ENCODE measurements at places on chromosomes 4 and X. TPM values are rescaled to one million over a fixed set of nuclear protein-coding genes. Genes with fewer than 3 reads are reported as not detected.
A peak's percentile ranks its signal among the peaks of the same experiment; 100 is the strongest.

PRR32 gene
- not detected for total RNA-seq

TMPRSS11D gene
- total RNA-seq = not detected

BMPR1B gene
- total RNA-seq = 4.1 TPM

OPRPN gene
- total RNA-seq = not detected

AMBN gene
- not detected for total RNA-seq

PLAC8 gene
- 10.3 TPM for total RNA-seq

SFRP2 gene
- total RNA-seq = 4.1 TPM

TGIF2LX gene
- total RNA-seq = not detected

XAGE1A gene
- total RNA-seq = not detected

PDGFRA gene
- total RNA-seq = 71.0 TPM

CABS1 gene
- total RNA-seq = not detected

TCEAL7 gene
- total RNA-seq = 2.6 TPM

C1QTNF7 gene
- total RNA-seq = 2.2 TPM

DNA sequence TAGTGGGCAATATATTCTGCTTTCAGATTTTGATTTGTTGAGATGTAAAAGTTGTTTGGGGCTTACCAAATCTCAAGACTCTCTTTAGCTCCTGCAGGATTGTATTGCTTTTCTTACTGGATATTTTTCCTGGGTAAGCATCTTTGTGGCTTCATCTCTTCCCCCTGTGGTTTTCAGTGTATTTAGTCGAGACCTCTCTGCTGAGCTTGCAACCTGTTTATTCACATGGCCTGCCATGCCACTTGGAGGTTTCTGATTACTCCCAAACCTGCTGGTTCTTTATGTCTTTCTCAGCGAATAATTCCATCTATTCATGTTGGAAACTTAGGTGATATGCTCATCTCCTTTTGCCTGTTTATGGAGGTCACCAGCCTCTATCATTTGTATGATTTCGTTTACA lies 10.9 kb downstream of the CCNG2 start:
- no peak overlapping the region for H3K4me3 ChIP-seq
- no peak overlapping the region for H3K27ac ChIP-seq
- DNase-seq = no peak
- H3K27me3 ChIP-seq = no peaks in the 10 kb centered on the region
- H3K36me3 ChIP-seq = peaks cover 10% of the 10 kb centered on the region

- no peak overlapping the region for H3K4me3 ChIP-seq
- H3K4me1 ChIP-seq = peaks cover 2% of the 10 kb centered on the region
- H3K27me3 ChIP-seq = no peaks in the 10 kb centered on the region
- H3K27ac ChIP-seq = no peak overlapping the region
- no peaks in the 10 kb centered on the region for H3K36me3 ChIP-seq
Measured at GRCh38 chr4:122728856-122729255, 3.6 kb upstream of the BBS12 start.

DNA sequence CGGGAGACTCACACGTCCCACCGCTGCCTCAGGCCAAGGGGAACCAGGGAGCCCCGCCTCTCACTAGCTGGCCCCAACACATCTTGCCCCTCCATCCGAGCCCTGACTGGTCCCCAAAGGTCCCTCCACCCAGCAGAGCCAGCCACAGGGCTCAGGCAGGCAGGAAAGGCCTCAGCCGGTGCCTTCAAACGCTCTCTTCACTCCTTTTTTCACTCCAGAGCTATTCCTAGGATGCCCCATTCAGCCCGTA lies 1.5 kb upstream of the ARHGAP4 start:
- H3K4me1 ChIP-seq = peaks cover 7% of the 10 kb centered on the region
- peaks cover 2% of the 10 kb centered on the region for H3K36me3 ChIP-seq
- no peak for DNase-seq

DNA sequence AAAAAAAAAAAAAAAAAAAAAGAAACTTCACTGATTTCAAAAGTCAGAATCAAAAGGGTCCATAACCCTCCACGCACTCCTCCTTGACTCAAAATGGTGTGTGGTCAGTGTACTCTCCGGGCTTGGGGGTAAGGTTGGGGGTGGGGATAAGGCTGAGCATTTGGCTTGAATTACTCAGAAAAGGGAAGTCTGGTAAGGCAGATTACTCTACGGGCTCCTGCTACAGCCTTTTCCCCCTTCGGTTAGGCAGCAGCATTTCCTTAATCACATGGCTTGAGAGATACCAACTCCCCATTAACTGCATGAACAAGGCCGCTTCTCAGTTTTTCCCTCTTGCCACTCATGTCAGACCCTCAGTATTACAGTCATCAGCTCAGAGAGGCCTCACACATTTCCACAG lies 135.4 kb upstream of the DUSP21 start:
- H3K4me1 ChIP-seq = no peaks in the 10 kb centered on the region
- H3K4me3 ChIP-seq = no peak overlapping the region

GRCh38 chrX:50448565-50448964 lies 22.1 kb downstream of the DGKK start:
- peaks cover 5% of the 10 kb centered on the region for H3K27me3 ChIP-seq
- no peak for DNase-seq
- H3K4me3 ChIP-seq = no peak overlapping the region
- no peak overlapping the region for H3K27ac ChIP-seq

- no peak for DNase-seq
- H3K4me1 ChIP-seq = no peaks in the 10 kb centered on the region
- H3K4me3 ChIP-seq = no peak overlapping the region
Measured at GRCh38 chrX:106144755-106145639, 23.1 kb upstream of the PWWP3B start.

DNA sequence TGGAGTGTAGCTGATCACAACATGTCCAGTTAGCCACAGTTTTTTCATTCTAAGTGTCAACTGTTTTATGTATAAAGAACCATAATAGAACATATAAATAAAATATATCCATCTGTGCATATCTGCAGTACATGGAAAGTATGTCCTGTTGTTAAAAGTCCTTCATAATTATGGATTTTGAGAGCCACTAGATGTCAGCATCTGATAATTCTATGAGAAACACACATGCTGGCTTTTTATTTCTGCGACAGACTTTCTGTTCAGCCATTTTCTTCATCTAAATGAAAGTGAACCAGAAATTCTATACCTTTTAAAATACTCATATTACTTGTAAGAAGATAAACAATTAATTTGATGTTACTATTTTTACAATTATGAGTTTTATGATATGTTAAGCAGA lies 251.5 kb downstream of the GPM6A start:
- no peaks in the 10 kb centered on the region for H3K4me1 ChIP-seq
- no peak for DNase-seq
- H3K36me3 ChIP-seq = no peaks in the 10 kb centered on the region
- H3K4me3 ChIP-seq = no peak overlapping the region
- H3K27ac ChIP-seq = no peak overlapping the region
- H3K27me3 ChIP-seq = no peaks in the 10 kb centered on the region

GRCh38 chr4:181488926-181489325 lies 754.3 kb upstream of the TENM3 start:
- no peak overlapping the region for H3K4me3 ChIP-seq
- H3K27me3 ChIP-seq = no peaks in the 10 kb centered on the region
- no peaks in the 10 kb centered on the region for H3K36me3 ChIP-seq
- DNase-seq = no peak
- H3K4me1 ChIP-seq = no peaks in the 10 kb centered on the region

DNA sequence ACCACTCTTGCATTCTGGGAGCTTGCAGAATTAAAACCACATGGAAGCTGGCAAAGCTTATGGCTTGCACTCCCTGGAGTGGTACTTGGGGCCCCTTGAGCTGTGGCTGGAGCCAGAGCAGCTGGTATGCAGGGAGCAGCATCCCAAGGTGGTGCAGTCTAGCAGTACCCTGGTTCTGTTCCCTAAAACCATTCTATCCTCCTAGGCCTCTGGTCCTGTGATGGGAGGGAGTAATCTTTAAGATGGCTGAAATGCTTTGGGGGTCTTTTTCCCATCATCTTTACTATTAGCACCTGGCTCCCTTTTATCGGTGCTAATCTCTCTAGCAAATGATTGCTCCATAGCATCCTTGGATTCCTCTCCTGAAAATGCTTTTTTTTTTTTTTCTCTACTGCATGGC lies 56.1 kb downstream of the MAGEB17 start:
- H3K27ac ChIP-seq = no peak overlapping the region
- H3K4me1 ChIP-seq = no peaks in the 10 kb centered on the region
- no peaks in the 10 kb centered on the region for H3K36me3 ChIP-seq
- DNase-seq = no peak
- H3K27me3 ChIP-seq = no peaks in the 10 kb centered on the region

DNA sequence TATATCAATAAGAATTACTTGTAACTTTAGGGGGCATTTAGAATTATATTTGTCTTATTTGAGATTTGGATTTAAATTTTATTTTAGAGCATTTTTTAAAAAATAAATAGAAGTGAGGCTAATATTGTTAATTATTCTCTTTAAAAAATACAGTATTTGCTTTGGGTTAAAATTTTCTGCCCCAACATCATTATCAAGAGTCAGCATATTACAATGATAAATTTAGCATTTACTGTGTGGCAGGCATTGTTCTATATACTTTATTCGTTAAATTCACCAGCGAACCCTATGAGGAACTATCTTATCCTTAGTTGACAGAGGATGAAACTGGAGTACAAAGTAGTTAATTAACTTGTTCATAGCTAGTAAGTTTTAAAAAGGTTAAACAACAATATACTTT lies 34.0 kb downstream of the UBE2K start:
- H3K36me3 ChIP-seq = no peaks in the 10 kb centered on the region
- H3K4me3 ChIP-seq = no peak overlapping the region
- DNase-seq = no peak
- no peaks in the 10 kb centered on the region for H3K4me1 ChIP-seq
- no peaks in the 10 kb centered on the region for H3K27me3 ChIP-seq
- no peak overlapping the region for H3K27ac ChIP-seq

- no peaks in the 10 kb centered on the region for H3K4me1 ChIP-seq
- H3K4me3 ChIP-seq = no peak overlapping the region
- no peak overlapping the region for H3K27ac ChIP-seq
- H3K27me3 ChIP-seq = peaks cover 2% of the 10 kb centered on the region
- DNase-seq = no peak
Measured at GRCh38 chrX:8864161-8864560, 63.0 kb upstream of the FAM9A start.

GRCh38 chr4:113288696-113289095 lies 239.2 kb downstream of the ANK2 start:
- H3K36me3 ChIP-seq = peaks cover 13% of the 10 kb centered on the region
- H3K27ac ChIP-seq = no peak overlapping the region
- H3K4me1 ChIP-seq = peaks cover 5% of the 10 kb centered on the region
- no peak for DNase-seq

GRCh38 chr4:87551361-87551760 lies 22.2 kb upstream of the SPARCL1 start:
- H3K4me3 ChIP-seq = no peak overlapping the region
- no peaks in the 10 kb centered on the region for H3K4me1 ChIP-seq
- H3K27ac ChIP-seq = no peak overlapping the region
- no peaks in the 10 kb centered on the region for H3K27me3 ChIP-seq

- H3K27me3 ChIP-seq = no peaks in the 10 kb centered on the region
- no peaks in the 10 kb centered on the region for H3K36me3 ChIP-seq
- no peak for DNase-seq
- H3K27ac ChIP-seq = no peak overlapping the region
- H3K4me3 ChIP-seq = no peak overlapping the region
Measured at GRCh38 chrX:55801811-55802210, 84.3 kb downstream of the RRAGB start.

DNA sequence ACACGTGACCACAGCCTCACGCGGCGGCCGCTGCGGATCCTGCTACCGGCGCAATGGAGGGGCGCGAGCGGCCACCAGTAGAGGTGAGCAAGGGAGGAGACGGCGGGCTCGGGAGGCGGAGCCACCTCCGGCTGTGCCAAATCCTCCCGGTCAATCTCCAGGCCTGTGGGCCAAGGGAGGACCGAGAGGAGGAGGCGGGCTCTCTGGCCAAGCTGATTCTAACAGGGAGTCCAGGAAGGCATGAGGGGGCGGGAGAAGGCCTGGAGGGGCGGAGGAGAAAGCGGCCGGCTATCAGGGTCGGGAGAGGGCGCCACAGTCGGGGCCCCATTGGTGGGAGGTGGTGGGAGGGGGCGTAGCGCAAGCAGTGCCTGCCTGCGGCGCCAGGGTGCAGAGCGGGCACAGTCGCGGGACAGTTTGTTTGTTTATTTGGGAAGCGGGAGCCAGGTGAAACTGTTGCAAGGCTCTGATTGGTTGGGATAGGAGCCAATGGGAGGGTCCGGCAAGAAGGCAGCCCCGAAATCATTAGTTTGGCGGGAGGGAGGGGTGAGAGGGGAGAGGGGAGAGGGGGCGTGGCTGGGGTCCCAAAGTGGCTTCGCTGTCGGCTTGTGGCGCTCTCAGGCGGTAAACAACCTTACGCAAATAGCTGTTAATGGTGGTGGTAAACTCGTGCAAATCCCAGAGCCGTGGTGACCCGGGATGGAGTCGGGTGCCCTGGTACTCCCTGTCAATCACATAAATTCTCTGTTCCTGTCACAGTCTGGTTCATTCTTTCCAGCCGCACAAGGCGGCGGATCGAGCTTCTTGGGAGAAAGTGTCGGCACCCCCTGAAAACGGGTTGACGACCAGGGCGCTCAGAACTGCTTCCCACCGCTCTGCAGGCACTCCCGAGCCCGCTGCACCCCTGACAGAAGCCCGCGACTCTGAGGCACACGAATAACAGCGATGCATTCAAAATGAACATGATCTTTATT lies at the start of gene IRS4:
TSS of gene IRS4 (minus strand) at position 55 of the 971 bp plus-strand sequence.
- no peak within 1 kb of the TSS for H3K27ac ChIP-seq
- H3K36me3 ChIP-seq = no peaks in the 10 kb centered on the region
- peak within 1 kb of the TSS; percentile 60 for H3K4me3 ChIP-seq
- H3K4me1 ChIP-seq = no peaks in the 10 kb centered on the region
- peak; percentile 75 for DNase-seq

- no peak overlapping the region for H3K4me3 ChIP-seq
- H3K36me3 ChIP-seq = no peaks in the 10 kb centered on the region
- no peaks in the 10 kb centered on the region for H3K27me3 ChIP-seq
- no peak for DNase-seq
Measured at GRCh38 chrX:51899741-51900140, 6.3 kb downstream of the MAGED1 start.

GRCh38 chr4:107317611-107318010 lies 281.5 kb upstream of the DKK2 start:
- no peak overlapping the region for H3K27ac ChIP-seq
- H3K27me3 ChIP-seq = no peaks in the 10 kb centered on the region
- no peak overlapping the region for H3K4me3 ChIP-seq
- H3K4me1 ChIP-seq = no peaks in the 10 kb centered on the region
- DNase-seq = no peak

- no peak overlapping the region for H3K27ac ChIP-seq
- H3K27me3 ChIP-seq = no peaks in the 10 kb centered on the region
- no peak for DNase-seq
- no peaks in the 10 kb centered on the region for H3K4me1 ChIP-seq
Measured at GRCh38 chr4:150986085-150986484, 29.0 kb downstream of the LRBA start.

DNA sequence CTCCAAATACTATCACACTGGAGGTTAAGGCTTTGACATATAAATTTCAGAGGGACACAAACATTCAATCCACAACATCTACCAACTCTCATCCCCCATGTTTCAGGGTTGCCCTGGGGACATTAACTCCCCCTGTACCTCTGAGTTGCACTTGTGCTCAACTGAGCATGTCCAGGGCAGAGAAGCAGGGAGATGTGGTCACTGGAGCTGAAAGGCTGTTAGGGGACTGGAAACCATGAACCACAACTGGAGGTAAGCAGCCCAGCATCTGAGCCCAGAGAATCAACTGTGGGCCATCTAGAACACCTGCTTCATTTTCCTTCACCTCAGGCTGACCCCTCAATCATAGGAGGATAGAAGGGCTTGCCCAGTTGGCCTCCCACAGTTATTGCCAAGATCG lies 641.1 kb downstream of the MID1IP1 start:
- no peaks in the 10 kb centered on the region for H3K4me1 ChIP-seq
- H3K27me3 ChIP-seq = peaks cover 1% of the 10 kb centered on the region
- DNase-seq = no peak
- H3K36me3 ChIP-seq = no peaks in the 10 kb centered on the region
- no peak overlapping the region for H3K4me3 ChIP-seq

GRCh38 chr4:1249731-1250526 lies 999 bp upstream of the CTBP1 start:
- peaks cover 43% of the 10 kb centered on the region for H3K4me1 ChIP-seq
- peak overlapping the region; percentile 90 for H3K27ac ChIP-seq
- no peaks in the 10 kb centered on the region for H3K36me3 ChIP-seq
